ENCODE measurements at places on chromosomes 13 and 19.

DNA sequence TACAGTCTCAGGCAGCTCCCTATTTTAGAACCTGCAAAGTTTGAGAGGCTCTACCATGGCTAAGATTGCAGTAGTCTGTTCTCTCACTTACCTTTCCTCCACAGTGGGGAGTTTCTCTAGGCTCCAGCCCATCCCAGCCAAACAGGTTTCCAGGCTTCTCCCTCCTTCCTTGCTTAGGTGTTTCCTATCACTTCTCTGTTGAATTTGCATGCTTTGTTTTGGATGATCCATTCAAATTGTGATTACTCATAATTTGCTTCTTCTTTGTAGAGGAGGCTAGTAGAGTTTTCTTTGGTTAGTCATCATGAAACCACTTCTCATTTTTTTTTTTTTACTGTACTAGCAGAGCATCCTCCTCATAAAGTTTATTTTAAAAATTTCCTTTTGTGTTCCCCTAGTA lies 1242.2 kb upstream of the MIR17HG start:
- peak; percentile 1 for DNase-seq

- DNase-seq: no peak
Observed at GRCh38 chr19:10110076-10110971, 1.2 kb upstream of the P2RY11 start.

- no peak for DNase-seq
Observed at GRCh38 chr19:31594701-31595100, 245.5 kb upstream of the TSHZ3 start.

- DNase-seq: no peak
Observed at GRCh38 chr13:50995854-50996253, 86.3 kb downstream of the RNASEH2B start.

DNA sequence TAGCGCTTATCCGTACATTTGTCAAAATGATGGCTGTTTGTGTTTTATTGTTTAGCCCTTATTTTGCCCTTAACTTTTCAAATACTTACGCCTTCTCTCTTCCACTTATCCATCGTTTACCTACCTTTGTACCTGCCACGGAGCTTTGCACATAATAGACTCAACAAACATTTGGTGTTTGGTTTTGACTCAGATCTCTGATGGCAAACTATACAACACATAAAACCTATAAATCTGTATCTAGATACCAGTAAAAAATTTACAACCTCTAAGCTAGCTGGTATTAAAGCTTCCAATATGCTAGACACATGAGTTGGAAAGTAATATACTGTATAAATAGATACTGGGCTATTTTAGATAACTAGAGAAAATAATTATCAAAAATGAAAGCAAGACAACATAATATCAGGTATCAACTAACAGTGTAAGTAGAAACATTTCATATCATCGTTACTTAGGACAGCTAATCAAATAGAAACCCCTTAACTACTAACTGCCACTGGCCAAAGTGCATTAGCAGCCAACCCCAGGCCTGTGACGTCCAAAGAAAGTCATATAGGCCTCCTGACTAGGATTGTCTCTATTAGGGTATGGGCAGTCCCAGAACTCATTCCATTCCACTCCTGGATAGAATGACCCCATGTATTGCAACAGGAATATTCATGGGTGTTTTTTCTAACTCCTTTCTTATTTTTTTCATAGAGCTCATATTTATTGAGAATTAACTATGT lies 53.8 kb downstream of the KCTD12 start:
- no peak for DNase-seq

- DNase-seq: no peak
Observed at GRCh38 chr19:6765738-6766356, 1.4 kb downstream of the SH2D3A start.

- no peak for DNase-seq
Observed at GRCh38 chr13:111385183-111385857, 64.9 kb downstream of the TEX29 start.

DNA sequence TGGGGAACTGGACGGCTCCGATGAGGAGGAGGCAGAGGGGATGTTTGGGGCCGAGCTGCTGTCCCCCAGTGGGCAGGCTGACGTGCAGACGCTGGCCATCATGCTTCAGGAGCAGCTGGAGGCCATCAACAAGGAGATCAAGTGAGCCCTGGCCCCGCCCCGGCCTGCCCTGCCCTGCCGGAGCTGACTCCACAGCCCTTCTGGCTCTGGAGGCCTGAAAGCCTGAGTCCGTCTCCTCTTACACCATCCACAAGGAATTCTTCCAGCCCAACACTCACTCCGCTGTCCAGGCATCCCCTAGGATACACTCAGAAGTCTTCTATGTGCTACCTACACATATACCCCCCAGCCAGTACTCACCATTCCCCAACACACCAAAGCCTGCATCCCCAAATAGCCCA lies 17.4 kb downstream of the PPFIA3 start:
- DNase-seq: no peak

GRCh38 chr19:40718774-40719391 lies 2.0 kb downstream of the ITPKC start:
- DNase-seq: no peak

DNA sequence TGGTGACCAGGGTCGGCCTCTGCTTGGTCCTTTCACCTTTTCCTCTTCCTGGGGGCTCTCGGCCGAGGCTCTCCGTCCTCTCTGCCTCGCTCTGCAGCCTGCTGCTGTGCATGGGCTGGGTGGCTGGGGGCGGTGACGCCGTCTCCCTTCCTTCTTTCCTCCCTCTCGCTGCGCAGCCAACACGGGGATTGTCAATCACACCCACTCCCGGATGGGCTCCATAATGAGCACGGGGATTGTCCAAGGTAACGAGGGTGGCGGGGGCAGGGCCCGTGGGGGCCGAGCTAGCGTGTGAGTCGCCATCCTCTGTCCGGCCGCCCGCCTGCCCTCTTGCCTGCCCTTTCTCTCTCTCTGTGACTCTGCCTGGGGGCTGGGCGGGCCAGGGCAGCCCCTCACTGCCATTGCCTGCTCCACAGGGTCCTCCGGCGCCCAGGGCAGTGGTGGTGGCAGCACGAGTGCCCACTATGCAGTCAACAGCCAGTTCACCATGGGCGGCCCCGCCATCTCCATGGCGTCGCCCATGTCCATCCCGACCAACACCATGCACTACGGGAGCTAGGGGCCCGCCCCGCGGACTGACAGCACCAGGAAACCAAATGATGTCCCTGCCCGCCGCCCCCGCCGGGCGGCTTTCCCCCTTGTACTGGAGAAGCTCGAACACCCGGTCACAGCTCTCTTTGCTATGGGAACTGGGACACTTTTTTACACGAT lies 7.1 kb downstream of the YIPF2 start:
- no peak for DNase-seq

DNA sequence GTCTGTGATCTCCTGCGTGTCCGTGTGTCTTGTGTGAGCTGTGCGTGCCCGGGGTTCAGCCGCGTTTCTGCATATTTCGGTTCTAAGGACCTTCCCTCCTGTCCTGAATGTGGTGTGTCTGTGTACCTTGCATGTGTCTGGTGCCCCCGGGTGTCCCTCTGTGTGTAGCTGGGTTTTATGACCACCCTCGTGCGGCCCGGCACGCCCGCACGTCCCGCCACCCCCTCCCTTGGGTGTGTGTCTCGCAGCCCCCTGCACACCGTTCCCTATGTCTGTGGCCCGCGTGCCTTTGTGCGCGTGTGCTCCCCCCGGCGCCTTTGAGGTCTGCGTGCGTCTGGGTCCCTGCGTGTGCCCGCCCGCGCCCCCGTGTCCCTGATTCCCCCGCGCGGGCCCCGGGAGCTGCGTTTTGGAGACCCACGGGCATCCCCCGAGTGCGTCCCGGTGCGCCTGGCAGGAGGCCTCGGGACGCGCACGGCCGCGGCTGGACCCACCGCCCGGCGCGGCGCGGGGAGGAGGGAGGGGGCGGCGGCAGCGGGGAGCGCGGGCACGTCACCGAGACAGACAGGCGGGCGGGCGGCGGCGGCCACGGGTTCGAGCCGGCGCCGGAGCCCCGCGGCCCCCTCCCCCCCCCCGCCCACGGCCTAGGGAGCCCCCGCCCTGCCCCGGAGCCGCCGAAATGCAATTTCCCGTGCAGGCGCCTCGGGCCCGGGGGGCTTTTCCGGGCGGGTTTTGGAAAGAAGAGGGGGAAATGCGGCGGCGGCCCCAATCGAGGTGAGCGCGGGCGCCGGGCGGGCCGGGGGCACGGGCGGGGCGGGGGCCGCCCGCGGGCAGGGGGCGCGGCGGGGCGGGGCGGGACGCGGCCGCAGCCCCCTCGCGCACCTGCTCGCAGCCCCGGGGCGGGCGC lies 12.0 kb upstream of the NANOS3 start:
- DNase-seq: no peak

GRCh38 chr13:39765801-39766463 lies 110.5 kb downstream of the COG6 start:
- peak; percentile 40 for DNase-seq

DNA sequence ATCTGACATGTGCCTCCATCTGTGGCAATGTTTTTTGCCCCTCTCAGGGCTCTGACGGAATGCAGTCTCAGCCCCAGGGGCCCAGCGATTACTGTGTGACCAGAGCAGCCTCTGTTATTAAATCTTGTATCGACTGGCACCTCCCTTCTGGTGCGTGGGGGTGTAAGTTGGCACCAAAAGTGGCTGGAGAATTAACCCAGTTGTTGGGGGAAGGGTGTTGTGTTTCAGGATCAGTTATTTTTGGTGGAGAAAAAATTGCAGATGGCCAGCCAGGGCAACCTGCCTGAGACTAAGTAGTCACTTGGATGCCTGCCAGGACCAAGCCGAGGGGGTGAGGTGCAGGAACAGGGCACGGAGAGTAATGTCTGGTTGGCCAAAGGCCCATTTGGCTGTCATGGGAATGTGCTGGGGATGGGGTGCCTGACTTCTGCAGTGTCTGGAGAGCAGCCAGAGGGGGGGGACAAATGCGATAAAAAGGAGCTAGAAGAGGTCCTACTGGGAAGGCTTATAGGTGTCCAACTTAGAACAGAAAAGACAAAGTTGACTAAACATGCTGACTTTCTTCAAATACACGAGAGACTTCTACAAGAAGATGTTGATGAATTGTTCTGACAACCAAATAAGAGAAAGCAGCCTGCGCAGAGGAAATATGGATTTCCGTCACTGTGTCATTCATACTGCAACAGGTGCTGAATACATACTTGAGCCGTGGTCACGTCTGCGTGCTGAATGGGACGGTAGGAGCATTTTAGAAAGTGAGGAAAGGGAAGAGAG lies 69.8 kb downstream of the SIAH3 start:
- DNase-seq: peak; percentile 26

GRCh38 chr19:7863971-7864689 lies 10.1 kb downstream of the PRR36 start:
- DNase-seq: no peak

DNA sequence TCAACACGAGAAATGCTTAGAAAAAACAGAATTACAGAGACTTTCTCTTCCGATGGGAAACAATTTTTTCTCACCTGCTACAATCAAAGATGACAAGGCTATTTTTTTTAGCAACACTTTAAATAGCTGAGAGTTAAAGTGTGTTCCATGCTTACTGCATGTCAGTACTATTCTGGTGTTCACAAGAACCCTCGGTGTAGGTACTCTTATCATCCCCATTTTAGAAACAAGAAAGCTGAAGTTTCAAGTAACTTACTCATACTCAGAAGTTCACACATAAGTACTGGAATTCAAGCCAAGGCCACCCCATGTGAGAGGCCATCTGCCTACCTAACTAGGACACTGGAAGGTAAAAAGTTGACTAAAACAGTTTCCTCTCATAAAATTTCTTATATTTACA lies 9.0 kb upstream of the TNFRSF19 start:
- DNase-seq: no peak

- no peak for DNase-seq
Observed at GRCh38 chr13:68550330-68550729, 1320.2 kb upstream of the PCDH9 start.

DNA sequence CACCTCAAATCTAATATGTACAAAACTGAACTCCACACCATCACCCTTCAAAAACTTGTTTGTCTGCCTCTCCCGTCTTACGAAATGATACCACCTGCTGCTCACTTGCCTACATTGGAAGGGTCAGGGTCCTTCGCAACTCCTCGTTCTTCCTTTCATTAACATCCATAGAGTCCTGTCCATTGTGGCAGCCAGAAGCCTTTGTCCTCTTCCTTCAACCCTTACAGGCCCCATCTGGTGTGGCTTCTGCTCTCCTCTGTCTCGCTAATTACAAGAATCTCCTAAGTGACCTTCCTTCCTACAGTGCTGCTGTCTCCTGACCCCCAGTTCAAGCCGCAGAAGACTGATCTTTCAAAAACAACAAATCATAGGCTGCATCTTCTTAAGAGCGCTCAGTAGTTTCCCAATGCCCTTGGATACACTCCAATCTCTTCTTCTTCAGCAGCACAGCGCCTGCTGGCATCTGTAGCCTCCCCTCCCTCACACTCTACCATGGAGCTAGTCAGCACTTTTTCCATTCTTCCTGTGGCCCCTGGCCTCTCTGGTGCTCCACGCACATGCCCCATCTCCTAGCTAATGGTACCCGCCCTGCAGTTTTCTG lies 382.7 kb downstream of the LIG4 start:
- DNase-seq: no peak

- DNase-seq: no peak
Observed at GRCh38 chr13:109135018-109135417, 505.6 kb downstream of the MYO16 start.

DNA sequence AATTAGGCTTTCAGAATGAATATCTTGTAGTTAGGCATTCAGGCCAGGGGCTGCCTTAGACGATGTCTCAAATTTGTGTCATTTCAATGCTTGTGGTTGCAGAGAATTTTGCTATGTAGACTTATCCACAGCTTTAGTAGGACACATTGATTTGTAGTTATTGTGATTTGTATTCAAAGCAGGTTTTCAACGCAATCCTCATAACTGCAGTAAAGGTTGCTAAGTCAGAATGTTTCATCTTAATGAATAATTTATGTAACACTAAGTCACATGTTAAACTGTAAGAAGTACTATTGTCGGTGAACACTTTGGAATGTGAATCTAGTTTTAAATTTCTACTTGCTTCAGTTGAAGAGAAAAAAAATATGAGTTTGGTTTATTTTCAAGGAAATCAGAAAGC lies 1117.2 kb upstream of the SPRY2 start:
- DNase-seq: no peak

All from common myeloid progenitor, CD34-positive (primary cell).